Activated CD4-positive, alpha-beta T cell treated with anti-CD3 and anti-CD28 coated beads, Interleukin-2, amount 10 ng/mL, durations not matched to agents 24 days and 14 days (primary cell): ENCODE measurements at places on chromosomes 5 and 9. TPM values are rescaled to one million over a fixed set of nuclear protein-coding genes. Genes with fewer than 3 reads are reported as not detected.

- H3K27me3 ChIP-seq = no peaks in the 10 kb centered on the region
- H3K4me3 ChIP-seq = no peak overlapping the region
- peaks cover 33% of the 10 kb centered on the region for H3K36me3 ChIP-seq
- peak overlapping the region; percentile 59 for H3K27ac ChIP-seq
These were observed 3.5 kb upstream of the PHYHD1 start for GRCh38 chr9:128917151-128917849.

- no peak for DNase-seq
- no peaks in the 10 kb centered on the region for H3K4me1 ChIP-seq
- H3K27me3 ChIP-seq = peaks cover 2% of the 10 kb centered on the region
- H3K4me3 ChIP-seq = no peak overlapping the region
- H3K27ac ChIP-seq = no peak overlapping the region
These were observed 214.4 kb downstream of the MED10 start for GRCh38 chr5:6163913-6164312.

The IL13 gene
- 231 and 239 TPM in 2 replicates for total RNA-seq

- peaks cover 50% of the 10 kb centered on the region for H3K36me3 ChIP-seq
- no peak for DNase-seq
- H3K27ac ChIP-seq = peak overlapping the region; percentile 40
- peaks cover 4% of the 10 kb centered on the region for H3K4me1 ChIP-seq
- H3K4me3 ChIP-seq = no peak overlapping the region
These were observed 36.4 kb downstream of the JADE2 start for GRCh38 chr5:134561871-134562296.

GRCh38 chr5:95621839-95622629, 2.1 kb downstream of the GPR150 start:
- DNase-seq = peak; percentile 79
- H3K36me3 ChIP-seq = peaks cover 6% of the 10 kb centered on the region
- H3K27me3 ChIP-seq = peaks cover 19% of the 10 kb centered on the region
- peaks cover 35% of the 10 kb centered on the region for H3K4me1 ChIP-seq
- H3K4me3 ChIP-seq = peak overlapping the region; percentile 80

DNA sequence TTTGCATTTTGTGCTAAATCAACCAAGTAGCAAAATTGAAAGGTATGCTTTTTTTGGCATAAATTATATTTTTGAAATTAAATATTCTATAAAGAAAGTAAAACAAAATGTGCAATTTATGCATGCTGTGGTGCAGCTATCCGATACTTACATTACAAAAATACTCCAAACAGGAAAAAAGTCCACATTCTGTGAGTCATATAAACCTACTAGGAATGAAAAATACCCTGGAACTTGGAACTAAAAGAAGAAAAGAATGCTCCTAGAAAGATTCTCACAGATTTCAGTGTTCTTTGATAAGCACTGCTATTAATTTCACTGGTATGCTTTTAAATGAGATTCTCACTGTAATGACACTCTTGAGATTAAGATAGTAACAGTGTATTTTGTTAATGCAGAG, 92.6 kb downstream of the OSMR start:
- H3K4me3 ChIP-seq = no peak overlapping the region
- H3K27ac ChIP-seq = no peak overlapping the region
- H3K4me1 ChIP-seq = peaks cover 2% of the 10 kb centered on the region
- H3K27me3 ChIP-seq = no peaks in the 10 kb centered on the region
- no peak for DNase-seq
- H3K36me3 ChIP-seq = peaks cover 29% of the 10 kb centered on the region

DNA sequence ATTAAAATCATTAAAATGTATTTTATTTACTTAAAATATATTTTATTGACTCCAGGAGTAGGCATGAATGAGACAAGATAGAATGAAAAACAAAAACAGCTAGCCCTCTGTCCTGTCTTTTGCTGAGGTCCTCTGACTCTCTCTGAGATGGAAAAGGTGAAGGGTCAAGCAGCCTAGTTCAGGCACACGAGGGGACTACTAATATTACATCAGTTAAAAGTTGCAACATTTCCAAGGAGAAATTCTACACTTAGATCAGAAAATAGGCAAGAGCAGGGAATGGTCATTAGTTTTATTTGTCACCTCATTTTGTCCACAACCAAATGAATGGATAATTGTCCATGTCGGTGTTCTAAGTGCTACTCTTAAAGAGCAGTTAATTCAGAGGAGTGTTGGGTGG, 148.5 kb downstream of the CDH10 start:
- H3K4me1 ChIP-seq = no peaks in the 10 kb centered on the region
- no peaks in the 10 kb centered on the region for H3K36me3 ChIP-seq
- H3K27me3 ChIP-seq = no peaks in the 10 kb centered on the region
- no peak for DNase-seq
- H3K27ac ChIP-seq = no peak overlapping the region

GRCh38 chr9:132998831-132999635, 20.5 kb downstream of the GFI1B start:
- no peaks in the 10 kb centered on the region for H3K36me3 ChIP-seq
- DNase-seq = no peak
- peaks cover 24% of the 10 kb centered on the region for H3K27me3 ChIP-seq
- H3K27ac ChIP-seq = no peak overlapping the region
- peaks cover 3% of the 10 kb centered on the region for H3K4me1 ChIP-seq
- no peak overlapping the region for H3K4me3 ChIP-seq

- H3K27me3 ChIP-seq = no peaks in the 10 kb centered on the region
- H3K36me3 ChIP-seq = no peaks in the 10 kb centered on the region
- H3K4me3 ChIP-seq = no peak overlapping the region
- H3K27ac ChIP-seq = no peak overlapping the region
- no peak for DNase-seq
These were observed 131.8 kb upstream of the FBN2 start for GRCh38 chr5:128669803-128670202.

- no peaks in the 10 kb centered on the region for H3K4me1 ChIP-seq
- no peak for DNase-seq
- no peak overlapping the region for H3K27ac ChIP-seq
These were observed 10.9 kb upstream of the PRELID2 start for GRCh38 chr5:145846081-145846480.

The ENTPD8 gene
- not detected in 2 replicates for total RNA-seq

DNA sequence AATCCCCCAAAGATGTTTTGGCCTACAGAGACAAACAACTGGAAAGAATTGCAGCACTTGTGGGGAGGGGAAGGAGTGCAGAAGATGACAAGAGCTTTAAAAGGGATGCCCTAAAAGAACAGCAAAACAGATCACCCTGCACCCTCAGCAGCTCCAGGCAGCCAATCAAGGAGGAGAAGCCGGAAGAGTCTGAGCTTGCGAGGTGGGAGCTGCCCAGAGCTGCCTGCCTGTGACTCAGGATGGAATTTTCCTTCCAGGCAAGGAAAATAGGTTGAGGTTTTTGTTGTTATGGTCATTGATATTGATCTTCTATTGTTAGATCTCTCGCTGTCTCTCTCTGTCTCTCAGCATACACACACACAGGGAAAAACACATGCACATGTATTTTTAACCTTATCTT, 70.3 kb upstream of the MAP1B start:
- no peaks in the 10 kb centered on the region for H3K36me3 ChIP-seq
- H3K4me3 ChIP-seq = no peak overlapping the region
- H3K4me1 ChIP-seq = no peaks in the 10 kb centered on the region
- H3K27ac ChIP-seq = no peak overlapping the region
- DNase-seq = no peak

The TPPP gene
- total RNA-seq = 0.07 TPM in 1 of 2 replicates, not detected in the other

The TPRN gene
- total RNA-seq = 15.1 and 16.3 TPM in 2 replicates

GRCh38 chr5:113693701-113694100, 180.2 kb downstream of the YTHDC2 start:
- no peak overlapping the region for H3K27ac ChIP-seq
- no peaks in the 10 kb centered on the region for H3K36me3 ChIP-seq
- no peak overlapping the region for H3K4me3 ChIP-seq
- H3K4me1 ChIP-seq = no peaks in the 10 kb centered on the region

DNA sequence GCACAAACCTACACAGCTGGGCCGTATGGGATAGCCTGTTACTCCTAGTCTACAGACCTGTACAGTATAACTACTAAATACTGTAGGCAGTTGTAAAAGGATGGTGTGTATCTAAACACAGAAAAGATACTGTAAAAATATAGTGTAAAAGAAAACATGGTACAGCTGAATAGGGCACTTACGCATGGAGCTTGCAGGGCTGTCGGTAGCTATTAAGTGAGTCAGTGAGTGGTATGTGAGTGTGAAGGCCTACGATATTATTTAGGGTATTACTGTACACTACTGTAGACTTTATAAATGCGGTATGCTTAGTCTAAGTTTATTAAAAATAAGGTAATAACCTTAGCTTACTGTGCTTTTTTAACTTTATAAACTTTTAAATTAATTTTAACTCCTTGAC, 1.2 kb downstream of the ZCCHC9 start:
- peaks cover 33% of the 10 kb centered on the region for H3K4me1 ChIP-seq
- peak overlapping the region; percentile 96 for H3K27ac ChIP-seq
- H3K27me3 ChIP-seq = no peaks in the 10 kb centered on the region

- no peak overlapping the region for H3K4me3 ChIP-seq
- DNase-seq = no peak
- H3K27ac ChIP-seq = no peak overlapping the region
- no peaks in the 10 kb centered on the region for H3K4me1 ChIP-seq
- H3K27me3 ChIP-seq = peaks cover 22% of the 10 kb centered on the region
- H3K36me3 ChIP-seq = no peaks in the 10 kb centered on the region
These were observed 89.0 kb downstream of the GCNT4 start for GRCh38 chr5:74963407-74963806.

- DNase-seq = no peak
- H3K4me3 ChIP-seq = no peak overlapping the region
- peaks cover 10% of the 10 kb centered on the region for H3K4me1 ChIP-seq
- H3K27ac ChIP-seq = no peak overlapping the region
- no peaks in the 10 kb centered on the region for H3K36me3 ChIP-seq
These were observed 100.4 kb downstream of the OSTF1 start for GRCh38 chr9:75188756-75189155.

- H3K36me3 ChIP-seq = no peaks in the 10 kb centered on the region
- no peak overlapping the region for H3K27ac ChIP-seq
- H3K4me3 ChIP-seq = no peak overlapping the region
- H3K27me3 ChIP-seq = peaks cover 7% of the 10 kb centered on the region
- DNase-seq = no peak
These were observed 14.3 kb downstream of the CDC14B start for GRCh38 chr9:96605328-96605727.

DNA sequence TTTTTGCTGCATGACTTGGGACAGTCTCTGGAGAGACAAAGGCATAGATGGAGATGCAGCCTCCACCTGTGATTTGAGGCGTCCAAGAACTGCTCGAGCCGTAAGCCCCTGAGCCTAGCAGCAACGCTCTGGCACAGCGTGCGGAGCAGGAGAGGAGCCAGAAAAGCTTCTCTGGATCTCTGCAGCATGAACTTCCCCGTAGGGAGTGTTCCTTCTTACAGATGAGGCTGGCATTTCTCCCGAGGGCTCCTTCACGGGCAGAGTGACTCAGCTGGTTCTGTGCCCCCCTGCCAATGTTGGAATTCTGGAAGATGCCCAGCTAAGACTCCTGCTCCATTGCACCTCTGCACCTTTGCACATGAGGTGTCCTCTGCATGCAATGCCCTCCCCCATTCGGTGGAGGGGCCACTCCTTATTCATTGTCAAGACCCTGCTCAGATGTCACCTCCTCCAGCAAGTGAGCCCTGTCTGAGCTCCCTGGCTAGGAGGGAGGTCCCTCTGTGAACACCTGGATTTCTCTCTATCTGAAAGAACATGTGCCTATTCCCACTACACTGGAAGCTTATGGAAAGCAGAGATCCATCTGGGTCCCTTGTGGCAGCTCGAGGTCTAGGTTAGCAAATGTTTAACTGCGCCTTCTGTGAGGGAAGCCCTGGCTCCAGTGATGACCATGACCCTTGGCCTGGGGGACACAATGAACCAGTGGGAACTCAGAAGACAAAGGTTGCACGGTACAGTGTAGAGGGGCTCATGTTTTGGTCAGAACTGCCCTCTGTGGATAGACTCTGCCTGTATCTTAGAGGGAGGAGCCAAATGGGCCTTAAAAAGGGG, 39.6 kb downstream of the SH3PXD2B start:
- DNase-seq = no peak
- peaks cover 29% of the 10 kb centered on the region for H3K4me1 ChIP-seq
- peaks cover 6% of the 10 kb centered on the region for H3K27me3 ChIP-seq
- no peak overlapping the region for H3K27ac ChIP-seq
- no peaks in the 10 kb centered on the region for H3K36me3 ChIP-seq

The MGAT1 gene
- total RNA-seq = 119 and 122 TPM in 2 replicates

The FBXW5 gene
- total RNA-seq = 92.7 and 93.6 TPM in 2 replicates

- DNase-seq = no peak
- H3K27ac ChIP-seq = no peak overlapping the region
- H3K4me3 ChIP-seq = no peak overlapping the region
- H3K36me3 ChIP-seq = no peaks in the 10 kb centered on the region
- H3K27me3 ChIP-seq = peaks cover 47% of the 10 kb centered on the region
- H3K4me1 ChIP-seq = no peaks in the 10 kb centered on the region
These were observed 99.8 kb downstream of the RALGPS1 start for GRCh38 chr9:127014216-127014909.

The FXN gene
- total RNA-seq = 45.4 and 47.3 TPM in 2 replicates

DNA sequence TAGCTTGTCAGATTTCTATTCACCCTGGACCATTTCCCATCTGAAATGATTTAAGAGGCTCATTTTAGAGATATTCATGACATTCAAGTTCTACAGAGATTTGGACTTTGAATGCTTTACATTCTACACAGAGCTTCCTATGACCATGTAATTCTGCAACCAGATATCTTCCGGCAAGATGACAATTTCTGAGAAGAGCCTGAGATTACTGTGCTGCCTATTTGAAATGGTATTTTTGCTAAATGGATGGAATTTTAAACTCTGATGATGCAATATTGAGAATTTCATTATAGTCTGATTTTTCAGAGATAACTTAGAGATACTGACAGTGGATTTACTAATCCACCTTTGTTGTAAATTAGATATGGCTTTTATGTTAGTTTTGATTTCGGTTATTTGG, 16.0 kb upstream of the ACOT12 start:
- no peaks in the 10 kb centered on the region for H3K36me3 ChIP-seq
- no peak for DNase-seq
- no peak overlapping the region for H3K27ac ChIP-seq
- no peaks in the 10 kb centered on the region for H3K27me3 ChIP-seq

The UBE2QL1 gene
- total RNA-seq = 0.54 and 0.77 TPM in 2 replicates

GRCh38 chr9:123893831-123894460, 36.0 kb downstream of the DENND1A start:
- DNase-seq = no peak
- H3K4me3 ChIP-seq = no peak overlapping the region
- H3K36me3 ChIP-seq = no peaks in the 10 kb centered on the region
- peaks cover 8% of the 10 kb centered on the region for H3K4me1 ChIP-seq
- H3K27ac ChIP-seq = no peak overlapping the region

GRCh38 chr9:98081477-98082219, 25.1 kb downstream of the NANS start:
- no peaks in the 10 kb centered on the region for H3K27me3 ChIP-seq
- H3K4me3 ChIP-seq = no peak overlapping the region
- peaks cover 69% of the 10 kb centered on the region for H3K36me3 ChIP-seq
- H3K4me1 ChIP-seq = peaks cover 43% of the 10 kb centered on the region
- peak overlapping the region; percentile 78 for H3K27ac ChIP-seq

- H3K27me3 ChIP-seq = no peaks in the 10 kb centered on the region
- H3K27ac ChIP-seq = no peak overlapping the region
- DNase-seq = no peak
- H3K36me3 ChIP-seq = no peaks in the 10 kb centered on the region
- no peaks in the 10 kb centered on the region for H3K4me1 ChIP-seq
These were observed 312.1 kb upstream of the TUSC1 start for GRCh38 chr9:25990376-25990775.

DNA sequence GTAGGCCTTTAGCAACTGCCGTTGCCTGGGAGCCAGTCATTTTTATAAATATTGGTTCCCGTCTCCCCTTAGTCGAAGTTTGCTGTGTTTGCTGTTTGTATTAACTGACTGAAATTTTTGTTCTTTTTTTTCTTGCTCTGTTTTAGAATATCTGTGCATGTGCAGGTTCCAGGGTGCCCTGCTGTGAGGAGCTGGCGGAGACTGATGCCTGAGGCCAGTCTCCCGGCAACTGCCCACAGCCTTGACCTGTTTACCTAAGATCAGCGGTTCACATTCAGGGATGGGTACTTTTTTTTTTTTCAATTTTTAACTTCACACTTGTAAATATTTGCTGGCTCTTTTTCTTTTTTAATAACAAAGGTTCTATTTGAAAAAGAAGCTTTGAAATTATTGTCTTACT, 262.6 kb upstream of the ADAMTS16 start:
- H3K4me1 ChIP-seq = no peaks in the 10 kb centered on the region
- no peak overlapping the region for H3K4me3 ChIP-seq
